ENCODE measurements at places on chromosomes 2 and 18. TPM values are rescaled to one million over a fixed set of nuclear protein-coding genes. Genes with fewer than 3 reads are reported as not detected.

The SOCS6 gene
- 18.7 TPM for total RNA-seq

The MYCN gene
- 1.7 TPM for total RNA-seq

DNA sequence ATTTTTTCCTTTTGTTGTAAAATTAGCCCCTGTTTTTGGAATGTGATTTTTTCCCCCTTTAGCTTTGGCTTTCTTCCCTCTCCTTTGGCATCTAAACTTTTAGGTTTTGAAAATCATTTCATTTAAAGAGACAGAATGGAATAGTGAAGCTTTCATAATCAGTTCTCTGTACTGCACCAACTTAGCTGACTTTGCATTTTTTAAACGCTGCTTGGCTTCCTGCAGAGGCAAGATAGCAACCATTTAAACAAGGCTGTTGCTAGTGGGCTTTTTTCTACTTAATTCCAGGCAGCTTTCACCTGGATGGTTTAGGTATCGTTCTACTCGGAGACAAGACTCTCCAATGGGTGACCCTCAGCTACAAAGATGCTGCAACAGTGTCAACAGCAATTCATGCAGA, 267.9 kb upstream of the PKDCC start:
- H3K36me3 ChIP-seq = no peaks in the 10 kb centered on the region
- no peaks in the 10 kb centered on the region for H3K4me1 ChIP-seq
- DNase-seq = peak; percentile 44
- H3K4me3 ChIP-seq = no peak overlapping the region
- H3K27me3 ChIP-seq = no peaks in the 10 kb centered on the region

GRCh38 chr2:20543469-20544152, 96.7 kb downstream of the RHOB start:
- H3K27ac ChIP-seq = no peak overlapping the region
- no peak for DNase-seq
- H3K27me3 ChIP-seq = no peaks in the 10 kb centered on the region
- H3K4me1 ChIP-seq = peaks cover under 1% of the 10 kb centered on the region

- no peaks in the 10 kb centered on the region for H3K27me3 ChIP-seq
- H3K4me1 ChIP-seq = no peaks in the 10 kb centered on the region
- no peak overlapping the region for H3K4me3 ChIP-seq
- no peak overlapping the region for H3K27ac ChIP-seq
- DNase-seq = no peak
These were observed 12.9 kb upstream of the TFPI start for GRCh38 chr2:187567126-187567525.

- no peaks in the 10 kb centered on the region for H3K4me1 ChIP-seq
- no peaks in the 10 kb centered on the region for H3K36me3 ChIP-seq
- H3K27ac ChIP-seq = no peak overlapping the region
- no peak for DNase-seq
- no peak overlapping the region for H3K4me3 ChIP-seq
- no peaks in the 10 kb centered on the region for H3K27me3 ChIP-seq
These were observed 232.9 kb upstream of the STK17B start for GRCh38 chr2:196404276-196404675.

Measured in kidney (tissue), 22 donors.